Fibroblast of skin of right quadriceps (primary cell): ENCODE measurements at places on chromosomes 7 and 10.

GRCh38 chr10:11450427-11450826 lies 161.0 kb downstream of the USP6NL start:
- DNase-seq = no peak

- peak; percentile 52 for DNase-seq
Observed at GRCh38 chr10:29735628-29736365, 101.0 kb upstream of the SVIL start.

- no peak for DNase-seq
Observed at GRCh38 chr7:89456556-89456955, 661.0 kb upstream of the TEX47 start.

- DNase-seq = no peak
Observed at GRCh38 chr10:5364374-5364773, 392 bp upstream of the UCN3 start.

- DNase-seq = peak; percentile 3
Observed at GRCh38 chr10:132096223-132096622, 30.5 kb downstream of the JAKMIP3 start.

- DNase-seq = no peak
Observed at GRCh38 chr7:113367041-113367586, 248.8 kb upstream of the SMIM30 start.

- no peak for DNase-seq
Observed at GRCh38 chr7:30726296-30727006, 25.5 kb upstream of the INMT start.

GRCh38 chr7:51188987-51189386 lies 127.6 kb downstream of the COBL start:
- no peak for DNase-seq

- no peak for DNase-seq
Observed at GRCh38 chr7:78071491-78072200, 273.1 kb downstream of the PHTF2 start.

DNA sequence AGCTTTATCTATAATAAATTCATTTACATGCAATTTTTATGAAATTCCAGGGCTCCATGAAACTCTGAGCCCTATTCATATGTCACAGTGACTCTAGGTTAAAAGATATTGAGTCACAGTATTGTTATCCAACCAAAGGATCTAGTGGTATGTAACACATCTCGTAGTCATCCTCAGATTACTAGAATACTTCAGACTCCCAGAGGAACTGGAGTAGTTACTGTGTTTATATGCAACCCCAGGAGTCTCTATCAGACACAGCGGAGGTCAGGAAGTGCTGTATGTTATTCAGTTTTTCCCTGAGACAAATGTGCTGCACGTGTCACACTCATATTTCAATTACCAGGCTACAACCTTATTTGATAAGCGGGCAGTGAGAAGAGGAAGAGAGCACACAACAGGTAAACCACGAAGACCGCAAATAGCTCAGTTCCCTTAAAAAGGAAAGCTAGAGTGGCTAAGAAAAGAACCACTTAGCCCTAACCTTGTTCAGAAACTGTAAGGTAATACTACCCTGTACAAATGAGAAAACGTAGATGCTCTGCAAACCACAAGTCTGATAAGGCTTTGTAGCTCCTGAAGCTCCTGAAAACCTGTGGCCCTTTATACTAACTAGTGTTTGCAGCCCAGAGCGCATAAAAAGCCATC lies 114.0 kb upstream of the CNTNAP2 start:
- peak; percentile 74 for DNase-seq

- no peak for DNase-seq
Observed at GRCh38 chr10:76640806-76641205, 996.8 kb downstream of the KCNMA1 start.

- DNase-seq = peak; percentile 37
Observed at GRCh38 chr10:4070184-4070583, 285.2 kb upstream of the KLF6 start.

- peak; percentile 57 for DNase-seq
Observed at GRCh38 chr7:24981171-24981951, 1.4 kb upstream of the OSBPL3 start.

GRCh38 chr7:81816312-81816711 lies 46.5 kb upstream of the HGF start:
- no peak for DNase-seq

DNA sequence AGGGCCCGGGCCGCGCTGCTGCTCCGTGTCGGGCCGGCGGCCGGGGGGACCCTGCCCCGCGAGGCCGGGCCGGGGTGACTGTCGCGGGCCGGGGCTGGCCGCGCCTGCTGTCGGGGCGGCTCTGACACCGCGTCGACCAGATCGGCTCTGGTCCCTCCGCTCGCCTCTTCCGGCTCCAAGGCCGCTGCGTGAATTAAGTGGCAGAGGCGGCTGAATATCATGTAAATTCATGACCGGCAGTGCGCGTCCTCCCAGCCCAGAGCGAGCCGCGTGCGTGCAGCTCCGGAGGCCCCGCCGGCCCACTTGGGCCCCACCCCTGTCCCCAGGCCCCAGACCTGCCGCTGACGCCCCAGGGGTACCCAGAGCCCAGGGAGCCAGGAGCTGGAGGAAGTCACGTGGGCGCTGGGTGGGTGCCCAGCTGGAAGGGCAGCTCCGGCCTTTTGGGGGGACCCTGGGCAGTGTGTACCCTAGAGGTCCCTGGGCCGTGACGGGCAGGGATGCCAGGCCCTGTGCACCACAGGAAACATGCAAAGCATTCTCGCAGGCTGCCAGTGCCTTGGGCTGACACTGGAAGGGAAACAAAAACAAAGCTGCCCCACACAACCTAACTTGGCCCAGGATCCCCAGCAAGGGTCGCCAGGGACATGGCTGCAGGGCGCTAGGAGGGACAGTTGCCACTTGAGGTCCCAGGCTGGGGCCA lies 584.0 kb upstream of the MKI67 start:
- DNase-seq = no peak

- DNase-seq = no peak
Observed at GRCh38 chr10:110932505-110933180, 13.2 kb downstream of the SHOC2 start.

DNA sequence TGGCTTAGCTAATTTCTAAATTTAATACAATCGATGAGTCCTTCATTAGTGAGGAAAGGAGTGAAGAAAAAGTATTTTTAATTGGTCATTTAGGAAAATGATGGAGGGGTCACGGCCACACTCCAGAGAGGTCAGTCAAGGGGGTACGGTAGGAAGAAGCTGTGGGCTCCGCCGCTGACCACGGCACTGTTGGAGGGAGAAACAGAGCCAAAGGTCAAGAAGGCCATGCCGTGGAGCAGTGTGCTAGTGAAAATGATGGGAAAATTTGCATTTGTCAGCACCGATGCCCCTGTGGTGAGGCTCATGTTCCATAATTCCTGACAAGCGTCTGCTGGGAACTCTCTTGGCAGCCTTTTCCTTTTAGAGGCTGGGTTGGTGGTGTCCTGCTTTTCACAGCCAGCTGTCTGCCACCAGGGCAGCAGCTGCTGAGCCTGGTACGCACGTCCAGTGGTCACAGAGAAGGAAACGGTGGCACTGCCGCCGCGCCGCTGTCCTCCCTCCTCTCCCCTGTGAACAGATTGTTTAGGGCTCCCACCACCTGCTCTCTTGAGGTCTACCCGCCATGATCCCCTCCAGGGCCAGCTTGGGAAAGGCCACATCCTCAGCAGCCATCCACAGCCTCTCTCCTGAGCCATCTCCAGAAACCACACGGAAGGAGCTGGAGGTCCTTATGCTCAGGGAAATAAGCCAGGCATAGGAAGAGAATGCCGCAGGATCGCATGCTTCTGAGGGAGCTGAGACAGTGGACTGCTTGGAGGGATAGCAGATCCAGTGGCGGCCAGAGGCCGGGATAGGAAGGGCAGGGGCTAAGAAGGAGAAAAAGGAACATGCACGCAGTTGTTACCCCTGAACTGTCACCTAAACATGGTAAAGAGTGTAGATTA lies 263.7 kb upstream of the PPP2R2D start:
- no peak for DNase-seq

- DNase-seq = no peak
Observed at GRCh38 chr10:21260506-21261149, 264.9 kb downstream of the SKIDA1 start.

DNA sequence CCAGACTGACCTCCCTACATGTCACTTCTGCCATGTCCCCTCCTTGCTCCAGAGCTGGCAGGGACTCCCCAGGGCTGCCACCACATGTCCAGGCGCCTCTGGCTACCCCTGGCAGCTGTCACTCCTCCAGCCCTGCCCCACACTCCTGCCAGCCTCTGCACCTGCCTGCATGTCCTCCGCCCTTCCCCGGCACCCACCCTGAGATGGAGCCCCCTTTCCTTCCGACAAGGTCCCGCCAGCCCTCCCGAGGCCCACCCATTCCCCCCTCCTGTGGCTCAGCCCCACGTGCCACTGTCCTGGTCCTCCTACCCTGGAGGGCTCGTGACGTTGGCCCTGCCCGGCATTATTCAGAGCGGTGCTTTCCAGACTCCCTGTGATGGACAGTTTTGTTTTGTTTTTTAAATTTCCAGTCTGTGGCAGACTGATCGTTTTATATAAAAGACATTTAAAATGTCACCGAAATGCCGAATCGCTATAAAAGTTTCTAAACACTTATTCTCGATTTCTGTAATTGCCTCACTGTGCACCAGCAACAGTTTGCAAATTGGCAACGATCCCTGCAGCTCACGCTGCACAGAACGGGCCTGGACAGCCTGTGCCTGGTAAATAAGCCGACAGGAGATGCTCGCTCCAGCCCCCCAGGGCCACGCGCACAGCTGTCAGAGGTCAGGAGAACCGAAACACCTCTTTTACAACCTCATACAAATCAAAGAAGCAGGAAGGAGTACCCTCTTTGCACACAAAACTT lies 111.1 kb upstream of the SH2B2 start:
- no peak for DNase-seq

- DNase-seq = peak; percentile 78
Observed at GRCh38 chr7:21912305-21912704, 33.4 kb downstream of the CDCA7L start.
